Hypothalamus (tissue), 51 donors: ENCODE measurements at places on chromosomes 11 and 22.

GRCh38 chr22:41367680-41368542 is 13.8 kb upstream of the TEF start:
- no peak for DNase-seq

- no peak for DNase-seq
Observed at GRCh38 chr11:4546878-4547277, 1.9 kb downstream of the OR52M1 start.

- DNase-seq: no peak
Observed at GRCh38 chr11:35671396-35672127, 9.0 kb downstream of the TRIM44 start.

GRCh38 chr22:46322711-46323110 is 12.8 kb upstream of the TRMU start:
- DNase-seq: no peak

GRCh38 chr22:41638124-41638523 is 17.0 kb downstream of the XRCC6 start:
- no peak for DNase-seq

GRCh38 chr11:134008634-134009071 is 51.9 kb upstream of the IGSF9B start:
- no peak for DNase-seq
